Skeletal muscle tissue (tissue), 5 donors: ENCODE measurements at places on chromosomes 6 and 20. TPM values are rescaled to one million over a fixed set of nuclear protein-coding genes. Genes with fewer than 3 reads are reported as not detected.

The THBD gene
- 6.8 TPM for total RNA-seq

The C6orf15 gene
- not detected for total RNA-seq

The DSP gene
- total RNA-seq, result 3.1 TPM

The GNAS-AS1 gene
- 1.0 TPM for total RNA-seq

The GRM1 gene
- under 0.01 TPM for total RNA-seq

The FAM184A gene
- 10.4 TPM for total RNA-seq

The SLC17A2 gene
- not detected for total RNA-seq

The LGSN gene
- total RNA-seq, result not detected

The PCSK2 gene
- total RNA-seq, result 0.52 TPM

The PLA2G7 gene
- total RNA-seq, result 1.6 TPM

The ARHGAP40 gene
- not detected for total RNA-seq

The EYS gene
- total RNA-seq, result 2.1 TPM

The C20orf202 gene
- total RNA-seq, result 0.52 TPM

The SNAP91 gene
- 2.1 TPM for total RNA-seq

The RNF146 gene
- 39.7 TPM for total RNA-seq

The MRPL14 gene
- total RNA-seq, result 57.4 TPM

The RGS17 gene
- under 0.01 TPM for total RNA-seq

The MRAP2 gene
- total RNA-seq, result 40.2 TPM

The RSPO4 gene
- total RNA-seq, result not detected

The CDYL gene
- 33.9 TPM for total RNA-seq

The GPX5 gene
- not detected for total RNA-seq

The GRIK2 gene
- total RNA-seq, result 3.7 TPM

The PPP1R3G gene
- 2.1 TPM for total RNA-seq

The PRR18 gene
- 0.52 TPM for total RNA-seq

The C6orf163 gene
- 4.2 TPM for total RNA-seq
